ENCODE measurements at places on chromosomes 16 and 17.

GRCh38 chr16:30456302-30456701 is 10.6 kb upstream of the SEPHS2 start:
- DNase-seq = no peak

DNA sequence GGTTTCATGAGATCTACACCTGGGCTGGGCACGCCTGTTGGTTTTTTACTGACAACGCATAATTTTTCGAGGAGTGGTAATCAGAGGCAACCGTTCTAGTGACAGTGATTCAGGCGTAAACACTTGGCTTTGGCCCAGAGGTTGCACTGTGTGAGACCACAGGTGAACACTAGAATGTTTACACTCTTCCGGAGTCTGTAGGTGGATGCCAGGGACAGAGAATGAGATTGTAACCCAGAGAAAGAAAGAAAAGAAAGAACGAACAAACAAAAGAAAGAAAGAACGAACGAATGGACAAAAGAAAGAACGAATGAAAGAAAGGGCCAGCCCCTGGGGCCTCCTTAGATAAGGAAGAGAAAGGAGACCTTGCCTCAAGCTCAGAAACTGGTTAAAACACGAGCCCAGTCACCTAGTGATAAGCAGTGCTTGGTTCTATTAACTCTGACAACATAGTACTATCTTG is 113.2 kb downstream of the PRKCB start:
- DNase-seq = no peak

GRCh38 chr17:44775136-44775837 is 16.5 kb downstream of the ADAM11 start:
- DNase-seq = peak; percentile 95

DNA sequence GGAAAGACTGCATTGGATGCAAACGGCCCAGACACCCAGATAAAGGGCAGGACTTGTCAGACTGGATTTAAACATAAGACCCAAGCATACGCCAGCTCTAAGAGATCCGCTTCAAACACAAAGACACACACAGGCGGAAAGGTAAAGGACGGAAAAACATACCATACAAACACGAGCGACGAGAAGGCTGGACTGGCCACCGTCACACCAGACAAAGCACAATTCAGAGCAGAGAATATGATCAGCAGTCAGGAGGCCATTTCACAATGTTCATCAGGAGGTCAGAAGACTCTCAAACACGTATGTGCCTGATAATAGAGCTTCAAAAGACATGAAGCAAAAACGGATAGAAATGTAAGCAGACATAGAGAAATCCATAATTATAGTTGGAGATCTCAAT is 84.9 kb upstream of the GNG13 start:
- no peak for DNase-seq

Measured in NCI-H2227 treated with DMSO at 0.1 percent for 48 hours (cell line).